ENCODE measurements at places on chromosomes 3 and 15.

GRCh38 chr15:52159645-52160044 is 31.5 kb downstream of the GNB5 start:
- no peak for ATAC-seq

- ATAC-seq = no peak
Observed at GRCh38 chr3:32612547-32612946, 41.9 kb upstream of the DYNC1LI1 start.

DNA sequence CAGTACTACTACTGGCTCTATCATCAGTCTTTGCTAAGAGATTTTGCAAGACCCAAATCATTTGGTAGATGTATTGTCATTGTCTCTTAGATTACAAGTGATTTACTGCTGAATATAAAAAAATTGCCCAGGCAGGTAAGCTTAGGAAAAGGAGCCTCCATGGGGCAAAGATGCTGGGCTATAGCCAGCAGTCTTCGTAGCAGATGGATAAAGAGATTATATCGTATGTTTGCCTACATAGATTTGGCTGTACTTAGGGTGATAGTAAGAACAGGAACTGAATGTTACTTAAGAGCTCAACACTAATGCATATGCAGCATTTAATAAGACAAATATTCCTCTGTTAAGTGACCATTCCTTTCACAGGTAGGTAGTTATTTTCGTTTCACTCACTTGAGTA is 48.9 kb downstream of the PTPRG start:
- ATAC-seq = no peak

- ATAC-seq = no peak
Observed at GRCh38 chr15:93432474-93432873, 343.5 kb upstream of the RGMA start.

- ATAC-seq = no peak
Observed at GRCh38 chr3:188064831-188065493, 89.0 kb upstream of the LPP start.

DNA sequence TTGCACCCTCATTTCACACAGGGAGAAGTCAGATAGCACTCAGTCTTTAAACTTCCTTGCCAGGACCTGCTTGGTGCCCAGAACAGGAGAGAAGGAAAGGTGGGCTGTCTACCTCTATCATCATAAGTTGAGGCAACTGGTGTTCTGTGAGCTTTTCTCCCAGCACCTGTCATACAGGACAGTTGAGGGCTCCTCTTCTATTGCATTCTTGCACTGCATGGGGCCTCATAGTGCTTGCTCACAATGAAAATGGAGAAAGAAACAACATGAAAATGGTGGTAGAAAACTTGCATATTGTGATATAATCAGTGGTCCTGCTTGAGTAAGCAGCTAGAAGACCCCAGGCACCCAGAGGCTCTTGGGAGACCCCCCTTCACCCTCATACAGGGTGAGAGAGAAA is 311.7 kb upstream of the GOLIM4 start:
- no peak for ATAC-seq

DNA sequence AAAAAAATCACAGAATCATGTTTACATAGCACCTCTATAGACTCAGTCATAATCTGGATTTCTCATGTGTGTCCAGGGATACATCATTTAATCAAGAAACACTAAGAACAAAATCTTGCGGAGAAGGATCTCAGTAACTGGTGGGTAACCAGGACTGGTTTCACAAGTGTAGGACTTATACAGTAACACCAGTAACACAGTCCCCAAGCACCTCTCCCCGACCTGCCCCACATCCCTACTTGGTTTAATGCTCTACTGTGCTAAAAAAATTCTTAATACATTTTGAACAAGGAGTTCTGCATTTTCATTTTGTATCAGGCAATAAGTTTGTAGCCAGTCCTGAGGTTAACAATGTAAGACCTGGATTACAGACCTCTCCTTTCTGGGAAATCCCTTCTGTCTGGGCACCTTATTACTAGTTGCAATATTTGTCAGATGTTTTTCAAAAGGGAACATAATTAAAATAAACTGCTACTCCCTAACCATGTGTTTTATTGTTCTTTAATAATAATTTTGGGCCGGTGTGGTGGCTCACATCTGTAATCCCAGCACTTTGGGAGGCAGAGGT is 57.6 kb upstream of the BBX start:
- ATAC-seq = peak; percentile 49

GRCh38 chr3:150083655-150084042 is 113.0 kb upstream of the PFN2 start:
- no peak for ATAC-seq

- ATAC-seq = no peak
Observed at GRCh38 chr15:75544359-75544758, 34.8 kb downstream of the PTPN9 start.

DNA sequence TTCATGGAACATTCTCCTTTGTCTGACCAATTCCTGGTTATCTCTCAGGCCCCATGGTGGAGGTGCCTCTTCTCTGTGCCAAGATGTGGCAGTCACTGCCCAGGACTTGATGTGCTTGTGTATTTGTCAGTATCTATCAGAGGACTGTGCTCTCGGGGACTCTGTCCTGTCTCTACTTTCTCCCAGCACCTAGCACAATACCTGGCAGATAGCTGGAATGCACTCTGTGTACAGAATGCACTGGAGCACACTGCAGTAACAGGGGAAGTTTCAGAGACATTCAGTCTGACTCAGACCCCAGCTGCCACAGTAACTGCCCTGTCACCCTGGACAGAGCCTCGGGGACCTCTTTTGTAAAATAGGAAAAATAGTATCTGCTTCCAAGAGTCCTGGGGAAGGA is 34.6 kb upstream of the SV2B start:
- no peak for ATAC-seq

- no peak for ATAC-seq
Observed at GRCh38 chr3:36730966-36731365, 33.4 kb downstream of the DCLK3 start.

DNA sequence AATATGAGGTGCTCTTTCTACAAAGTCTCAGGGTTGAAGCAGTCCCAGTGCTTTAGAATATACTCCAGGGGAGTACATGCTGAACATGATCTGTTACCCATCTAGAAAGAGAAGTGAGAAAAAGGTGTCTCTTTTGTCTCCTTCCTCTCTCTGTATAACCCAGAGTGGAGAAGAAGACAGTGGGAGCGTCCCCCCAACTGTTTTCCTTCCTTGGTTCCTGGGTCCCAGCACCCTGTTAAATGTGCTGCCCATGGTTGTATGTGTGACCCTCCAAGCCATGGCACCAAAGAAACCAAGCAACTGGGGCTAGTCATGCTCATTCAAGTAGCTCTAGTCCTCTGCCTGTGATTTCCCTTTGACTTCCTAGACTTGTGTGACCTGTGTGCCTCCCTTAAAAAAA is 683.7 kb downstream of the TBL1XR1 start:
- ATAC-seq = no peak

DNA sequence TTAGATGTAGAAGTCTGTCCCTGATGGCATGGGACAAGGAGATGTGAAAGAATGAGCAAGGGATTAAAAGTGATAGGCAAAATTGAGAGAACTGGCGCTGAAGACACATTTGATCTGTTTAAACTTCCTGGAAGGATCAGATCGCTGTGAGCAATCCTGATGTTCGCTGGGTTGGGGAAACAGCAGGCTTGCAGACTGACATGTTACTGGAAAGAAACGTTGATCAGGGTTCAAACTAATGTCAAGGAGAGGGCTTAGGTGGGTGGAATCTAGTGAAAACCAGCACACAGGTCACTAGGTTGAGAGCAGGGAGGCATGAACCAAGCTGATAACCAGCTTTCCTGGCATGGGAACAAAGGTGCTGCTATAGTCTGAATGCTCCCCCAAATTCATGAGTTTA is 34.5 kb upstream of the SPTSSB start:
- no peak for ATAC-seq

- ATAC-seq = peak; percentile 53
Observed at GRCh38 chr3:11601446-11602238, 42.1 kb downstream of the VGLL4 start.

- ATAC-seq = no peak
Observed at GRCh38 chr15:48624700-48625099, 20.8 kb downstream of the FBN1 start.

DNA sequence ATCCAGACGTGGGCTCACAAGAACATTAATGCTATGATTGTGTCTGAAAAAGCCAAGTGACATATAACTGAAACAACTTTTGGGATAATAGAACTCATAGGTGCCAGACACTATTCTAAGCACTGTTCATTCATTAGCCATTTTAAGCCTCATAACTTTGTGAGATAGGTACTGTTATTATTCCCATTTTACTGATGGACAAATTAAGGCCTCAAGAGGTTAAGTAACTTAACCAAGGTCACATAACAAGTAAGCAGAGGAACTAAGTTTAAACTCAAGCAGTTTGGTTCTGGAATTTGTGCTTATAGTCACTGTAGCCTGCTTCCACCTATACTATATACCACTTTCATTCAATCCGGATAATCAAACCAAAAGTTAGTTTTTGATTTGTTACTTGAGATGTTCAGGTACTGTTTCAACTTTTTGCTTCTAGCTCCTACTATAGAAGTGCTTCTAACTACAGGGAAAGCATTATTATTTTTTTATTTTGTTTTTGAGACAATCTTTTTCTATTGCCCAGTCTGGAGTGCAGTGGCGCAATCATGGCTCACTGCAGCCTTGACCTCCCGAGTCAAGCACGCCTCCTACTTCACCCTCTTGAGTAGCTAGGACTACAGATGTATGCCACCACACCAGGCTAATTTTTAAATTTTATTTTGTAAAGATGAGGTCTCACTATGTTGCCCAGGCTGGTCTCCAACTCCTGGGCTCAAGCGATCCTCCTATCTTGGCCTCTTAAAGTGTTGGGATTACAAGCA is 41.9 kb downstream of the TIPARP start:
- ATAC-seq = no peak

DNA sequence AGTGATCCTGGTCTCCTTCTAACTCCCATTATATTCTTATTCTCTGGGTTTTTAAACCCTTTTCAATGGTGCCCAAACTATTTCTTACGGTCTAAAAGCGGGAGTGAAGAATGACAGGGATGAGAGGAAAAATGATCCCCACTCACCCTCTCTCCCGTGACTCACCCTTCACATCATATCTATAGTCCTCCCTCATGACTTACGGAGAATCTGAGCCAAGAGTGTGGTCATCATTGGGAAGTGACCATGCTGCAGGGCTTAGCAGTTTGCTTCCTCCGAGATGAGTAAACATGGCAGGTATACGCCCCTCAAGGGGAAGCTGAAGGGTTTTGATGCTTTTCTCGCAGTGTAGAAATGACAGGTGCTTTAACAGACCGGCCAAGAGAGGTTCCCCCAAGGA is 274.0 kb downstream of the RYR3 start:
- ATAC-seq = no peak

- no peak for ATAC-seq
Observed at GRCh38 chr15:78993931-78994530, 49.2 kb upstream of the CTSH start.

DNA sequence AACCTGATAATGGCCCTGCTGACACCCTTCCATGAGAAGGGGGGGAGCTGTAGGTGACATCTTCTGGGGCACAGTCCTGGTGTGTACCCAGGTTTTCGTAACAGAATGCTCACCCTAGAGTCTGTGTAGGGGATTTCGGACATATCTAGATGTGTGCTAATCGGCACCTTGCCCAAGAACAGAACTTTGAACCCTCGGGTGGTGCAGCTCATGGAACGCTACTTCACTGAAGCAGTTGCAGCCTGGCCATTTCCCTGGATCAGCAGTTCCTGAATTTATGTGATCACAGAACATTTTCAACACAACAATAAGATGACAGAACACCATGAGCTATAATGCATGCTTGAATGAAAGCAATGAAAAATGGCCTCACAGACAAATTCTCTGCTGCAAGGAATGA is 57.5 kb upstream of the MUC13 start:
- no peak for ATAC-seq

GRCh38 chr3:44280631-44281030 is 38.9 kb downstream of the TOPAZ1 start:
- no peak for ATAC-seq

- no peak for ATAC-seq
Observed at GRCh38 chr15:84818261-84819131, 1.3 kb downstream of the ALPK3 start.

Data from activated CD4-positive, CD25-positive, alpha-beta regulatory T cell treated with anti-CD3 and anti-CD28 coated beads, Interleukin-2, amount 50 U/mL, for 24 hours (primary cell).